Activated CD8-positive, alpha-beta T cell treated with anti-CD3 and anti-CD28 coated beads, Interleukin-2, amount 10 ng/mL, durations not matched to agents 7 days and 5 days (primary cell): ENCODE measurements at places on chromosomes 1 and 21. TPM values are rescaled to one million over a fixed set of nuclear protein-coding genes. Genes with fewer than 3 reads are reported as not detected.

DNA sequence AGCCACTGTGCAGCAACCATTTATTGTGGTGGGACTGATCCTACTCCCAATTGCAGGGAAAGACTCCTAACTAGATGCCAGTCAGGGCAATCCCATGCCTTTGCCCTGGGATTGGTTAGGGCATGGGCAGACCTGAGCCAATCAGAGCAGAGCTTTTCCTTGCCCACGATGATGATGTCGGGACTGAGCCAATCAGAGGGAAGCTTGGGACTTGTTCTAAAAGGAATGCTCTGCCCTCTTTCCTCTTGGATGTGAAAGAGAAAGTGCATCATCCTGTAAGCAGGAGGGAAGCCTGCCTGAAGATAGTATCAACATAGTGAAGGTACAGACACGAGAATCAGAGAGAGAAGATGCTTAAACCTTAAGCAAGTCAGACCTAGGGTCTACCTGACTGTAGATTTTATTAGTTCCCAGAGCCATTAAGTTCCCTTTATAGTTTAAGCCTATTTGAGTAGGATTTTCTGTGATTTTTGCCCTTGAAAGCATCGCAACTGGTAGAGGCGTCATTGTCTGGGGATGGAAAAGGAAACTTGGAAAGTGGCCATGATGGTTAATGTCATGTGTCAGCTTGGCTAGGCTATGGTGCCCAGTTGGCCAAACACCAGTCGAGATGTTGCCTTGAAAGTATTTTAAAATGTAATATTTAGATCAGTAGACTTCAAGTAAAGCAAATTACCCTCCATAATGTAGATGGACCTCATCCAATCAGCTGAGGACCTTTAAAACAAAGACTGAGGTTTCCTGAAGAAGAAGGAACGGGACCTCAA is 19.9 kb downstream of the IRF2BP2 start:
- H3K27me3 ChIP-seq = peaks cover 2% of the 10 kb centered on the region
- H3K36me3 ChIP-seq = no peaks in the 10 kb centered on the region
- DNase-seq = no peak

- H3K4me3 ChIP-seq = no peak overlapping the region
- DNase-seq = no peak
- peaks cover 8% of the 10 kb centered on the region for H3K4me1 ChIP-seq
- peaks cover 2% of the 10 kb centered on the region for H3K36me3 ChIP-seq
- H3K27ac ChIP-seq = no peak overlapping the region
Observed at GRCh38 chr1:167293057-167293456, 72.4 kb downstream of the POU2F1 start.

GRCh38 chr1:199551967-199552565 is 475.4 kb upstream of the NR5A2 start:
- peak; percentile 51 for DNase-seq
- no peak overlapping the region for H3K27ac ChIP-seq
- no peak overlapping the region for H3K4me3 ChIP-seq
- H3K4me1 ChIP-seq = no peaks in the 10 kb centered on the region
- H3K36me3 ChIP-seq = no peaks in the 10 kb centered on the region
- no peaks in the 10 kb centered on the region for H3K27me3 ChIP-seq

DNA sequence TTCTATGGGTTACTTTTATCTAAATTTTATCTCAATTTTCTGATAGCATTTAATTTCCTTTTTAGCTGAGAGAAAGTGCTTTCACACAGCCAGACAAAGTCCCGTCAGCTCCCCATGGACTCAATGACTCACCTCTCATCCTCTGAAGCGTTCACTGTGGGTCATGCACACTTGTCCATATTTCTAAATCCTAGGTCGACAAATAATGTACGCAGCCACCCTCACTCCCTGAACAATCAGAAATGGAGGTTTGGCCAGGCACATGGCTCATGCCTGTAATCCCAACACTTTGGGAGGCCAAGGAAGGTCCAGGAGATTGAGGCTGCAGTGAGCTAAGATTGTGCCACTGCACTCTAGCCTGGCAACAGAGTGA is 42.4 kb upstream of the COA6 start:
- peaks cover 12% of the 10 kb centered on the region for H3K27me3 ChIP-seq
- no peak overlapping the region for H3K27ac ChIP-seq
- H3K4me1 ChIP-seq = peaks cover 12% of the 10 kb centered on the region
- DNase-seq = no peak
- peaks cover 3% of the 10 kb centered on the region for H3K36me3 ChIP-seq

- H3K4me3 ChIP-seq = no peak overlapping the region
- no peak for DNase-seq
- no peaks in the 10 kb centered on the region for H3K36me3 ChIP-seq
- peaks cover 10% of the 10 kb centered on the region for H3K4me1 ChIP-seq
Observed at GRCh38 chr1:116334868-116335635, 38.0 kb upstream of the ATP1A1 start.

DNA sequence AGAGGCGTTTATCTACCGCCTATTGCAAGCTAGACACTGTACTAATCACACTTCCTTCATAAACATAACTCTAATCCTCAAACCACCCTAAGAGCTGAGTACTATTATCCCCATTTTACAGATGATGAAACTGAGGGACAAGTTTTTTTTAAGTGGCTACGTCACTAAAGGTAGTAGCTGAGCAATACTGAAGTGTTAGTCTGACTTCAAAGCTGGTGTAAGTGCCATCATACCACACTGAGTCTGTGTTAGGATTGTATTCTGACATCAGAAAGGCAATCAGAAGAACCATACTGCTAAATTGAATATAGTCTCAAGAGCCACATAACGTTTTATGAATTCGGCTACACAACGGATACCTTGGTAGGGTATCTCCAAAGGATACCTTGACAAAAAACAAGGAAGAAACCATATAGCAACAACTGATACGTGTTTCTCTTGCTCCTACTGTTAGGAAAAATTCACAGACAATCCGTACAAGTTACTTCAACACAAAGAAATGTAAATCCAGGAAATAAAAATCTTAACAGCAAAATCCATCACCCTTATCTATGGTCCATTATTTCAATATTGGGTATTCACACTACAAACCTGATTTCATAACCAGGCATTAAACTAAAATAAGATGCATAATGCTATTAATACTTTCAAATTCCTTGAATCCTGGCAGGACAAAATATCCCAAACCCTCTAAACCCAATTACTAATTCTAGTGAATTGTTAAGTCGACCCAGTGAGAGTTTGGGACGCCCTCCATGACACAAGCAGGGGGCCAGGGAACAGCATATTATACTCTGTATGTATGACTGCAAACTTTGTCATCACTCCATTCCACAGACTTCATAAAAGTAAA is 1.6 kb downstream of the TP53BP2 start:
- peak overlapping the region; percentile 84 for H3K4me3 ChIP-seq
- H3K27ac ChIP-seq = peak overlapping the region; percentile 95
- peaks cover 35% of the 10 kb centered on the region for H3K4me1 ChIP-seq
- no peaks in the 10 kb centered on the region for H3K27me3 ChIP-seq

GRCh38 chr1:184028854-184029623 is 8.5 kb downstream of the COLGALT2 start:
- peaks cover 6% of the 10 kb centered on the region for H3K4me1 ChIP-seq
- peaks cover 40% of the 10 kb centered on the region for H3K27me3 ChIP-seq
- H3K27ac ChIP-seq = no peak overlapping the region
- H3K4me3 ChIP-seq = no peak overlapping the region

GRCh38 chr1:162391790-162392563 is 10.4 kb downstream of the C1orf226 start:
- peaks cover 19% of the 10 kb centered on the region for H3K27me3 ChIP-seq
- H3K4me3 ChIP-seq = no peak overlapping the region

GRCh38 chr1:165598676-165599059 is 32.4 kb upstream of the MGST3 start:
- H3K27me3 ChIP-seq = peaks cover 24% of the 10 kb centered on the region
- peak overlapping the region; percentile 90 for H3K27ac ChIP-seq
- peaks cover 17% of the 10 kb centered on the region for H3K4me1 ChIP-seq
- H3K4me3 ChIP-seq = peak overlapping the region; percentile 90
- no peaks in the 10 kb centered on the region for H3K36me3 ChIP-seq
- no peak for DNase-seq

DNA sequence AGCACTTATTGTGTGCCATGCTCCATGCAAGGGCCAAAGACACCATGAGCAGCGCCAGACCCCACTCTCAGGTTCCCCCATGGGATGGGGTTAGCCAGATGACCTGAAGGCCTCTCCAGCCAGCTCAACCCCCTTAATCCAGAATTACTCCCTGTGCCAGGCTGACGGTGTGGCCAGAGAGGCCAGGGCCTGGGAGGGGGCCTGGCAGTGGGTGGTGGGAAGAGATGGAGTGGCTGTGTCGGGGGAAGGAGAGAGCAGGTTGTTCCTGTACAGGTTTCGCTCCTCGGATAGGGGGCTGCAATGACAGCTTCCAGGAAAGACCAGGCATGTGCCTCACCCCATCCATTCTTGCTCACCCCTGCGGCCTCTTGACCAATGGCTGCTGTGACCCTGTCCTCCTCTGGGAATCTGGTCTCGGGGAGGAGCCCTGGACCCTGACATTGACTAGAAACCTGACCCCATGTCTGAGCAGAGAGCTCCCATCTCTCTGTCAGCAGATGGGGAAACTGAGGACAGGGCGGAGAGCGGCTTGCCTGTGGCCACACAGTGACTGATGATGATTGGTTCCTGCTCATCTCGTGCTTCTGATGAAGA is 345.3 kb downstream of the MATN1 start:
- no peak for DNase-seq
- H3K4me1 ChIP-seq = peaks cover 1% of the 10 kb centered on the region
- H3K27ac ChIP-seq = no peak overlapping the region
- no peaks in the 10 kb centered on the region for H3K27me3 ChIP-seq

DNA sequence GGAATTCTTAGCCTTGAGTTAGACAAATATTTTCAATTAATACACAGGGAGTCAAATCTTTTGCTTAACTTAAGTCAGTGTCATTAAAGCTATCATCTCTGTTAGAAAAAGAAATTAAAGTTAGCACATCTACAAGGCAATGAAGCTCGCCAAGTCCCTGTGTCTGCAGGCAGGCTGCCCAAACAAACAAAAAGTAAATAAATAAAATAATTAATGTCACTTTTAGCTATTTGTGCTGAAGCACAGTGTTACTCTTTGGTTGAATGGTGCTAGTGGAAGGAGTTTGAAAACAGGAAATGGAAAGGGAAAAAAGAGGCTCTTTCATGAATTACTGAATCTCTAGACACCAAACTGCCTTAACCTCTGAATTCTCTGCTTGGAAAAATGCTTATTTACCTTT is 37.1 kb upstream of the COL11A1 start:
- H3K4me3 ChIP-seq = no peak overlapping the region
- no peaks in the 10 kb centered on the region for H3K36me3 ChIP-seq
- H3K27ac ChIP-seq = no peak overlapping the region
- H3K27me3 ChIP-seq = no peaks in the 10 kb centered on the region
- no peak for DNase-seq

- peaks cover 33% of the 10 kb centered on the region for H3K36me3 ChIP-seq
- no peak for DNase-seq
- peak overlapping the region; percentile 87 for H3K27ac ChIP-seq
- peaks cover 74% of the 10 kb centered on the region for H3K4me1 ChIP-seq
Observed at GRCh38 chr1:234170067-234170466, 203.2 kb upstream of the COA6 start.

GRCh38 chr1:150178548-150178947 is 28.8 kb downstream of the PLEKHO1 start:
- H3K4me3 ChIP-seq = no peak overlapping the region
- peaks cover 6% of the 10 kb centered on the region for H3K4me1 ChIP-seq
- H3K27me3 ChIP-seq = peaks cover 2% of the 10 kb centered on the region

GRCh38 chr1:201299968-201300367 is 16.7 kb downstream of the PKP1 start:
- H3K4me1 ChIP-seq = no peaks in the 10 kb centered on the region
- H3K27me3 ChIP-seq = peaks cover 23% of the 10 kb centered on the region
- no peaks in the 10 kb centered on the region for H3K36me3 ChIP-seq
- H3K4me3 ChIP-seq = no peak overlapping the region
- H3K27ac ChIP-seq = no peak overlapping the region

GRCh38 chr1:24380508-24380907 is 33.1 kb downstream of the STPG1 start:
- H3K27ac ChIP-seq = no peak overlapping the region
- H3K4me1 ChIP-seq = peaks cover 16% of the 10 kb centered on the region
- DNase-seq = peak; percentile 15
- no peak overlapping the region for H3K4me3 ChIP-seq

GRCh38 chr1:10881046-10881445 is 84.6 kb upstream of the CASZ1 start:
- no peaks in the 10 kb centered on the region for H3K4me1 ChIP-seq
- no peaks in the 10 kb centered on the region for H3K36me3 ChIP-seq
- H3K27ac ChIP-seq = no peak overlapping the region

GRCh38 chr1:70573317-70573843 is 162.3 kb downstream of the CTH start:
- H3K27ac ChIP-seq = no peak overlapping the region
- H3K4me3 ChIP-seq = no peak overlapping the region
- H3K36me3 ChIP-seq = no peaks in the 10 kb centered on the region

DNA sequence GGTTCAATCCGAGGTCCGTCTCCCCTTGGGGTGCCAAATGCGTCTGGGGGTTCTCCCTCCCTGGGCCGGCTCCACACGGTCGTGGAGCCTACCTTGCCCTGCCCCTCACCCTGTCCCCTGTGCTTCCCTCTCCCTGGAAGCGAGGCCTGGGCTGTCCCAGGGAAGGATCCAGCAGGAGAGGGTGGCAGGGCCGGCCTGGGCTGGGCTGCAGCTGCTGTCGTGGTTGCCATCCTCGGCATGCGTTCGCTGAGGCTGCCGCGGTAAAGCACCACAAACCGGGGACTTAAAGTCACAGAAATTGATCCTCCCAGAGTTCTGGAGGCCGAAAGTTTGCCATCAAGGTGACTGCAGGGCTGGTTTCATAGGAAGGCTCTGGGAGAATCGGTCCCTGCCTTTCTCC is 123.0 kb upstream of the TMPRSS2 start:
- H3K36me3 ChIP-seq = no peaks in the 10 kb centered on the region
- peaks cover 8% of the 10 kb centered on the region for H3K27me3 ChIP-seq
- H3K27ac ChIP-seq = no peak overlapping the region
- no peak for DNase-seq

DNA sequence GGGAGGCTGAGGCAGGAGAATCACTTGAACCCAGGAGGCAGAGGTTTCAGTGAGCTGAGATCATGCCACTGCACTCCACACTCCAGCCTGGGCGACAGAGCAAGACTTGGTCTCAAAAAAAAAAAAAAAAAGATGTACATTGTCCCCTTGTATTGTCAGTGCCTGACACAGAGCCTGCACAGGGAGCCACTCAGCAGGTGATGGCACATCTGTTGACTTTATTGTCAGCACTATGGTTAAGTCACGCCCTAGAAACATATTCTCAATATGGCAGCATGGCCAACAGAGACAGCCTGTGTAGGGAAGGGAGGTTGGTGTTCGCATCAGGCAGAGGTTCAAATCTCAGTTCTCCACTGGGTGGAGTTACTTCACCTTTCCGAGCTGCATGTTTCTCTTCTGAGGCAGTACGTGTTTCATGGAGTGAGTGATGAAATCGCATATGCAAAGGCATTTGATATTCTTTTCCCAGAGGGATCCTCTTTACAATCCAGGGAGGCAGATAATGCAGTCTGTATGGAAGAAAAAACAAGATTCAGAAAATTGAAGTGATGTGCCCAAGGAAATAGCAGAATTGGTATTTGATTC is 20.6 kb downstream of the LAMC2 start:
- peaks cover 10% of the 10 kb centered on the region for H3K4me1 ChIP-seq
- no peak overlapping the region for H3K27ac ChIP-seq
- no peaks in the 10 kb centered on the region for H3K36me3 ChIP-seq
- peaks cover 6% of the 10 kb centered on the region for H3K27me3 ChIP-seq
- no peak for DNase-seq

- no peak for DNase-seq
- peaks cover 7% of the 10 kb centered on the region for H3K27me3 ChIP-seq
- H3K4me1 ChIP-seq = peaks cover 24% of the 10 kb centered on the region
Observed at GRCh38 chr21:43603233-43603626, 56.1 kb downstream of the HSF2BP start.

E2F2 gene
- total RNA-seq = 75.0 TPM

GRIK3 gene
- not detected for total RNA-seq

GJB3 gene
- total RNA-seq = not detected

IL10 gene
- total RNA-seq = not detected

ESPN gene
- total RNA-seq = 0.61 TPM

SDE2 gene
- 16.9 TPM for total RNA-seq
